CMK (cell line): ENCODE measurements at places on chromosomes 2 and 18.

GRCh38 chr2:12124790-12125189 lies 378.4 kb downstream of the LPIN1 start:
- no peak for DNase-seq

- DNase-seq: no peak
Observed at GRCh38 chr2:240597419-240598181, 11.1 kb downstream of the CAPN10 start.

GRCh38 chr2:109454765-109455394 lies 158.9 kb downstream of the SEPTIN10 start:
- DNase-seq: no peak

GRCh38 chr2:226995625-226996041 lies 159.8 kb downstream of the RHBDD1 start:
- no peak for DNase-seq

DNA sequence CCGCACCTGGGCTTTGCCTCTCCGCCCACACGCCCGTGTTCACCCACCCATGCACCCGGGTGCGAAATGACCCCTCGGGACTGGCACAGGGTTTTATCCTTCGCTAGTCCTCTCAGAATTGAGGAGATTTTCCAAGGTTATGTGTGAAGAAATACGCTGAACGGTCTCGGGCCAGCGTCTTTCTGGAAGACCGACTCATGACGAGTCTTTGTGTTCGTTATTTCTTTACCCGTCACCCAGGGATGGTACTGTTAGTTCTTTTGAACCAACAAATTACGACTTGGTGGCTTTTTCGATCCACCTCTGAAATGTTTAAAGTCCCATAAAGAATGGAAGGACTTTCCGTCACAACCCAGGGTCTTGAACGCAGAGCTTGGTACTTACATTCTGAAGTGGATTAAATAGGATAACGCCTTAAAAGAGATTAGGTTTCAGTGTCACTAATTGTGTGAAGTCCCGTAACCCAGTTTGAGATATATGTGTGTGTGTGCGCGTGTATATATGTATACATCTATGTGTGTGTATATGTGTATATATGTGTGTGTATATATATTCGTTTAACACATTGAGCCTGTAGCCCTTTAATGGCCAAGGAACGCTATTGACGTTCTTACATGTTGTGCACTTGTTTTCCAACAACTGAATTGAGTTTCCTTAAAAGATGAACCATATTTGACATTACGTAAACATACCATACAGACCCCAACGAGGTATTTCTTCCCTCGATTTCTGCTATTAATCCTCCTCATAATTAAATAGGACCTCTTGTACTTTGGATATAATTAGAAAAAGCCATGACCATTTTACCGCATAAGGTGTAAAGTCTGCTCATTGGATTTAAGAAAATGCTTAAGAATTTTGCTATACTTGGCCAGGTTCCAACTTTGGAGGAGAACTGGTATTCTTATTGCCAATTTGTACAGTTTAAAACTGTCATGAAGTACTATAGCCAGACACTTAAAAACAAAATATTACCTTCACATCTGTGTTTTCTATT lies 889 bp downstream of the ZC3H15 start:
- no peak for DNase-seq

- no peak for DNase-seq
Observed at GRCh38 chr2:1491751-1492150, 78.5 kb downstream of the TPO start.

- no peak for DNase-seq
Observed at GRCh38 chr2:69097891-69098655, 85.1 kb downstream of the ANTXR1 start.

- no peak for DNase-seq
Observed at GRCh38 chr18:59065684-59066083, 74.0 kb upstream of the SEC11C start.

GRCh38 chr18:79853993-79854364 lies 56.2 kb downstream of the KCNG2 start:
- no peak for DNase-seq
